ENCODE measurements at places on chromosomes 13 and 19. TPM values are rescaled to one million over a fixed set of nuclear protein-coding genes. Genes with fewer than 3 reads are reported as not detected.

PDX1 gene
- not detected for total RNA-seq

PRTN3 gene
- not detected for total RNA-seq

ZNF91 gene
- total RNA-seq = 23.0 TPM

PSG6 gene
- total RNA-seq = not detected

KIR2DL1 gene
- not detected for total RNA-seq

HIPK4 gene
- 0.49 TPM for total RNA-seq

PSG1 gene
- 17.2 TPM for total RNA-seq

ZNF83 gene
- total RNA-seq = 50.4 TPM

VRK3 gene
- total RNA-seq = 26.9 TPM

PPP2R1A gene
- 218 TPM for total RNA-seq
